Stimulated activated CD8-positive, alpha-beta memory T cell treated with anti-CD3 and anti-CD28 coated beads, Interleukin-2, amount 100 ng/mL, for 1 hour (primary cell): ENCODE measurements at places on chromosomes 7 and 10.

- no peak for DNase-seq
Observed at GRCh38 chr10:103125323-103126267, 67.5 kb downstream of the NT5C2 start.

DNA sequence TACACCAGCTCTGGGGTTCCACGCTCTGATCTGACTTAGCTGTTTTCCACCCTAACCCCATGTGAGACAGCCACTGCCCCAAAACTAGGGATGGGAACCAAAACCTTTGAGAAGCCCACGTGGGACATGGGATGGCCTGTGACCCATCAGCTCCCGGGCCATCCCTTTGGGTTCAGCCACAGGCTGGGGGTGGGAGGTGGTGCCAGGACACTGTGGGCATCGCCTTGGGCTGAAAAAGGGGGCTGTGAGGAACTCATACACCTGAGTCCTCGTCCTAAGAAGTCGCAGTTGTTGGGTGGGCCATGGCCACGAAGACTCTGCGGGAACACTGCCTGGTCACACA is 379.1 kb downstream of the DNAJB6 start:
- no peak for DNase-seq

- DNase-seq: no peak
Observed at GRCh38 chr7:73932364-73932763, 71.4 kb downstream of the TMEM270 start.

DNA sequence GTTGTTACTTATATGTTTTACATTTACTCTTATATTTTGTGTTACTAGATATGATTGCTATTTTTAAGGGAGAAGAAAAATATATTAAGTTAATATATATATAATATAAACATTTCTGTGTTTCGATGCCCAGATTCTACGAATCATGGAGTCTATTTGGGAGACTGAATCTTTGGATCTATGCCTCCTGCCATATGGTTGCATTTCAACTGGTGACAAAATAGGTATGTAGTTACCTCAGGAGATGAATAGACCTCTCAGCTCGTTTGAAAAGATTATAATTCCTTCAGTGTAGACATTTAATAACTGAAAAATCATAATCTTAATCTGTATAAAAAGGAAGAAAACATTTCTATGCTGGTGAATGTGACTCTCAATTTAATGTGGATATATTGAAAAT is 16.9 kb downstream of the PIK3CG start:
- no peak for DNase-seq

DNA sequence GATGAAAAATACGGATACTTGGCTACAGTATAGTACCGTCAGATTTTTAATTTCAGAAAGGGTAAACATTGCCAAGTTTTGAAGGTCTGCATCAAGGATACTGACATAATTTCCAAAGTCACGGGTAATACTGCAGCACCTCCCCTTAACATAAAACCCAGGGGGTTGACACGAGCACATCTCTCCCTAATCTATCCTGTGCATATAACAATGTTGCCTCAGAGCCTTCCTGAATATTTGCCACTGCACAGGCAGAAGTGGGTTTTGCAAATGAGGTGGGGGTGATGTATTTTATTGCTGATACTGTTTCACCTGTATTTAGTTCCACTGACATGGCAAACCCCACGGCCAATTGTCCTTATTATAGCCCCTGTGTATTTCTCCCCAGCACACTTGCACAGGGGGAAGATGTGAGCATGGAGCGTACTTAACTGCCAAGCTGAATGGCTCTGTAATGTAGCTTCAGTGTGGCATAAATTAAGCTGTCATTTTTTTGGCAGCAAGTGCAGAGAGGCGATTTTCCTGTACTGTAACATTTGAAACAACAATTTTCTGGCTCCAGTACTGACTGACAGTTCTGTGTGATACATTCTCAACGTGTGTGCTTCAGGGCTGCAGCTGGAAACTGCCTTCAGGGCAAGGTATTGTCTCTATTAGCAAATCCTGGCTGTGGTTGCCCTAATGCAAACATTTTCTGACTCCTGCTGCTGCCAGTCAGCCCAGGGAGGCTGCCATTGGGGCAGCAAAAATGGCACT is 299.6 kb upstream of the SP4 start:
- no peak for DNase-seq

- DNase-seq: no peak
Observed at GRCh38 chr10:126160571-126160970, 227.7 kb downstream of the ADAM12 start.

DNA sequence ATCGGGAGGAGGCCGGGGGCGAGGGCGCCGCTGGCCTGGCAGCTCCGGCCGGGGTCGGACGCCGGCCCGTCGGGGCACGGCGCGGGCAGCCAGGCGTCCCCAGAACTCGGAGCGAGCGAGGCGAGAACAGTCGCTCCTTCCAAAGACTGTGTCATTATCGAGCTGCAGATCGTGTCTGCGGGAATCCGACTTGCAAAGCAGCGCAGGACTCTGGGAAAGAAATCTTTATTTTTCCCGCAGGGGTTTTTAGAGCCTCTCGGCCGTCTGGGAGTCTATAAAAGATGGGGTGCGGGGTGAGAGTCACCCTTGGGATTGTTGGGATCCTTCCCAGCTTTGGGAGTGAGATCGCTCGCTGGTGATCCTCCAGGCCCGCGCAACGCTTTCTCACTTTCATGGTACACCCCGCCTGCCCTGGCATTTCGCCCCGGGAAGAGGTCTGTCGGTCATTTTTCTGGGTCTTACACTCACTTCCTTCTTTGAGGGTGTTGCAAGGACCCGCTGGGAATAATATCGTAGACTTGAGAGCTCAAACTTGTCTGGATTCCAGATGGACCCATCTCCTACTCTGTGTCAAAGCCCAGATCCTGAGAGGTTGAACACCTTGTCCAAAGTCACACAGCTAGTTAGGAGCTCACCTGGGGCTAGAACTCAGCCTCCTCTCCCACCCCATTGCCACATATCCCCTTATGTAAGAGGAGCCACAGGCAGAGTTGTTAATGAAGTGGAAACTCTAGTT is 1.0 kb downstream of the UBTD1 start:
- no peak for DNase-seq

DNA sequence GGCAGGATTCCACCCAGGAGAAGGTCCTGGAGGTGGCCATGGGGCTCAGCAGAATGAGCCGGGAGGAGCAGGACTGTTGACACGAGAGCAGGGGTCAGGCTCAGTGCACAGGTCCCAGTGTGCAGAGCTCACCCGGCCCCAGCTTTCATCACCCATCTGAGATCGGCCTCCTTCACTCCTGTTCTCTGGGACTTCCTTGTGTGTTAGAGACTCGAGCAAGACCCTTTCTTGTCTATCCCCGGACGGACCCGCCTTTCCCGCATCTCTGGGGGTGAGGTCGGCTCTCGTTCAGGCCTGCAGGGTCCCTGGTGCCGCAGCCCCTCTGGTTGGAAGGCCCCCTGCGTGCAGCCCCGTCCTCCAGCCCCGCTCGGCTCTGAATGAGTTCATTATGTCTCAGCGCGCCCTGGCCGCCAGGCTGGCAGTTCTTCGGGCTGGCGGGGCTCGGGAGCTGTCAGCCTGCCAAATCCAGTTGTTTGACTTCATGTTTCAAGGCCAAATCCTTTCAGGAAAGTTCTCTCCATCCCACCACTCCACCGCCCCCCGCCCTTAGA is 127.9 kb downstream of the LHPP start:
- DNase-seq: no peak

DNA sequence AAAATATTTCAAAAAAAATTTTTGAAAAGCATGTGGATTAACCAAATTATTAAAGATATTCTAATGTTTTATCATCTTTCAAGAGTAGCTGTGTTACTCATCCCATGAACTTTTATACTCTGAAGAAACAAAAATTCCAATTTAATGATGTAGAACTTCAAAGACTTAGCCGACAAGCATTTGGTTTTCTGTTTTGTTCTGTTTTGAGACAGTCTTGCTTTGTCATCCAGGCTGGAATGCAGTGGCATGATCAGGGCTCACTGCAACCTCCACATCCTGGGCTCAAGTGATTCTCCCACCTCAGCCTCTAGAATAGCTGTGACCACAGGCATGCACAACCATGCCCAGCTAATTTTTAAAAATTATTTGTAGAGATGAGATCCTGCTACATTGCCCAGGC is 17.8 kb upstream of the LCOR start:
- DNase-seq: no peak
